ENCODE measurements at places on chromosomes 11 and 22.

DNA sequence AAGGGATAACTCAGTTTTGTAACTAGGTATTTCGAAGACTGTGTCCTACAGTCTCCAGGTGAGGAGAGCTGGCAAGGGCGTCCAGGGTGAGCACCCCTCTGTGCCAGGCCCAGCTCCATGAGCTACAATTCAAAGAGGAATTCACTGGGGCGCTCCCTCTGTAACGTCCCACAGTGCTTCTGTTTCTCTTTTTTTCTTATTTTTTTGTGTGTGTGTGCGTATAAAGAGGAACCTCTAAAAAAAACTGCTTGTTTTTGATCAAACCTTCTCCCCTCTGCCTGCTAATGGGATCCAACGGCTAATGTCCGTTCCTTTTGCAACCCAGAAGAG lies 17.1 kb downstream of the ASCC2 start:
- DNase-seq = no peak
- H3K4me1 ChIP-seq = peaks cover 41% of the 10 kb centered on the region
- peak overlapping the region; percentile 56 for H3K4me3 ChIP-seq
- peak overlapping the region; percentile 95 for H3K27ac ChIP-seq

- H3K4me3 ChIP-seq = no peak overlapping the region
- no peaks in the 10 kb centered on the region for H3K27me3 ChIP-seq
- peaks cover 80% of the 10 kb centered on the region for H3K36me3 ChIP-seq
- no peak overlapping the region for H3K27ac ChIP-seq
Observed at GRCh38 chr11:47631473-47631872, 10.9 kb downstream of the MTCH2 start.

DNA sequence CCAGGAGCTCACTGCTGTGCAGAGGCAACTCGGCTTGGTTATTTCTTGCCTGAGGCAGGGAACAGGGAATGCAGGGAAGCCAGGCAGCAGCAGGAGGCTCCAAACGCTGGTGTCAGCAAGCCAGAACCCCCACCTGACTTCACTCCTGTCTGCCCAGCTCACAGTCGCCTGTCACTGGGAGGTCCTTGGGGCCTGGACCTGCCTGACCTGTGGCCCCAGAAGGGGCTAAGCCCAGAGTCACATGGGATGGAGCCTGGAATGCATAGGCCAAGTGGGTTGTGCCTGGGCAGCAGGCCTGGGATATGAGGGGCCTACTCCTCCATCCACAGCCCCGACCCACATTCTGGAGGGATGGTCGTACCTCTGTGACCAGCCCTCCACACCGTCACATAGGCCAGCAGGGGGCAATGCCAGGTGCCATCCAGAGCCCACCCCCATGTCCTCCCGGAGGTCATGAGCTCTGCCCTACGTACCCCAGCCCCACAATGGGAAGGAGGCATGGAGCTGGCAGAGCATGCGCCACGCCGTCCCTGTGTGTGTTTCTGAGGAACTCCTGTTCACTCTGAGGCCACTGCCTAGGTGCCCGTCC lies 5.2 kb downstream of the RASSF7 start:
- DNase-seq = no peak
- no peak overlapping the region for H3K4me3 ChIP-seq
- peaks cover 11% of the 10 kb centered on the region for H3K36me3 ChIP-seq
- no peak overlapping the region for H3K27ac ChIP-seq
- no peaks in the 10 kb centered on the region for H3K27me3 ChIP-seq
- peaks cover 36% of the 10 kb centered on the region for H3K4me1 ChIP-seq

DNA sequence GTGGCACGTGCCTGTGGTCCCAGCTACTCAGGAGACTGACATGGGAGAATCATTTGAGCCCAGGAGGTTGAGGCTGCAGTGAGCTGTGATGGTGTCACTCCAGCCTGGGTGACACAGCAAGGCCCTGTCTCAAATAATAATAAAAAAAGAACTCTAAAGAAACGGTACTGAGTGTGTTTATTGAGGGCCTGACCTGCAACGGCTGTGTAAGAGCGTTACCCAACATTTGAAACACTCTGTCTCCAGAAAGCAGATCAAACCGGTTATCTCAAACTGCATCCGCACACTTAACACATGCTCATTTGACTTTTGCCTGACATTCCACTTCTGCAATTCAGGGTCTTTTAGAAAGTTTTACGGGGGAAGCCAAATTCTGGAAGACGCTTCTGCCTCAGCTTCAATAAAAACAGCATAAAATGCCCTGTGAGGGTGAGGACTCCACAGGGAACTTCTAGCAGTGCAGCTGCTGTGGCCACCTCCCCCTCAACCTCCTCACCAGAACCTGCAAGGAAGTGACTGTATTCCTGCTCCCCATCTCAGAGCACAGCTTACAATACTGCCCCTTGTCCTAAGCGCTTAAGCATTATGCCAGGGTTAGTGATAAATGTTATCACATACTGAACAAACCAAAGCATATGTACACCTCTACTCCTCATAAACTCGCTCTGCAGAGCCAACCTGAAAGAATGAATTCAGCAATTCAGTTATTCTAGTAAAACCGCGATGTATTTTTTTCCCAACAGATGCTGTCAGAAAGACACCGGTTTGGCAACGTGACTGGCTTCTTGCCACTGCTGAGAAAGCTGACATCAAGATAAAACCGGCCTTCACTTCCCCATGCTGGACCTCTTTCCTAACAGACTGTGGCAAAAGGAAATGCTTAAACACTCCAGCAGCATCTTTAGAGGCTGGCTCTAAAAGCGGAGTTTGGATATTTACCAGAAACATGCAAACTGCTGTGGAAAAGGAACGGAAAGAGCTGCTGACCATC lies 52.2 kb downstream of the PRDM10 start:
- H3K4me3 ChIP-seq = peak overlapping the region; percentile 50
- H3K4me1 ChIP-seq = peaks cover 54% of the 10 kb centered on the region
- H3K36me3 ChIP-seq = peaks cover 1% of the 10 kb centered on the region
- H3K27me3 ChIP-seq = no peaks in the 10 kb centered on the region
- peak; percentile 74 for DNase-seq

GRCh38 chr11:36251823-36252222 lies 37.4 kb downstream of the COMMD9 start:
- no peak overlapping the region for H3K27ac ChIP-seq
- no peak for DNase-seq
- no peak overlapping the region for H3K4me3 ChIP-seq
- no peaks in the 10 kb centered on the region for H3K36me3 ChIP-seq

DNA sequence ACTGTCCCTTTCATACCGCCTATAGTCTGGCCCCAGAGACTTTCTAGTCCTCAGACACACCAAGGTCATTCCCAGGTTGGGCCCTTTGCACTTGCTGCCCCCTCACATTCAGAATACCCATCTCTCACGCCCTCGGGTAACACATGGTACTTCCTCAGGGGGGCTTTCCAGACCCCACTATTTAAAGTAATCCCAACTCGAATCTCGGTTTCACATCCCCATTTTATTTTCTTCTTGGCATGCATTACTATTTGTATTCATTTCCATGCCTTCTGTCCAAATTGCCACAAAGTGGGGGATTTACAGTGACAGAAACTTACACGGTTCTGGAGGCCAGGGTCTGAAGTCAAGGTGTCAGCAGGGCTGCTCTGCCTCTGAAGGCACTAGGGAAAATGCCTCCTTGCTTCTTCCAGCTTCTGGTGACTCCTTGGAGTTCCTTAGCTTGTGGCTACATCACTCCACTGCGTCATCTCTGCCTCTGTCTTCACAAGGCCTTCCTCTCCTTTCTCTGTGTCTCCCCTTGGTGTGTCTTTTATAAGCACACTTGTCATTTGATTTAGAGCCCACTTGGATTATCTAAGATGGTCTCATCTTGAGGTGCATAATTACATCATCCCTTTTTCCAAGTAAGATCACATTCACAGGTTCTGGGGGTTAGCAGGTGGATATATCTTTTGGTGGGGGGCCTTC lies 15.1 kb downstream of the RCN1 start:
- H3K4me1 ChIP-seq = no peaks in the 10 kb centered on the region
- H3K36me3 ChIP-seq = peaks cover 48% of the 10 kb centered on the region
- H3K4me3 ChIP-seq = no peak overlapping the region
- no peaks in the 10 kb centered on the region for H3K27me3 ChIP-seq
- no peak for DNase-seq

GRCh38 chr11:17385926-17386325 lies 2.5 kb downstream of the KCNJ11 start:
- H3K27ac ChIP-seq = no peak overlapping the region
- peaks cover 27% of the 10 kb centered on the region for H3K27me3 ChIP-seq
- no peak for DNase-seq

GRCh38 chr11:128498721-128499245 lies 88.6 kb downstream of the ETS1 start:
- H3K36me3 ChIP-seq = no peaks in the 10 kb centered on the region
- H3K27me3 ChIP-seq = no peaks in the 10 kb centered on the region
- H3K27ac ChIP-seq = no peak overlapping the region
- no peak for DNase-seq
- no peaks in the 10 kb centered on the region for H3K4me1 ChIP-seq

DNA sequence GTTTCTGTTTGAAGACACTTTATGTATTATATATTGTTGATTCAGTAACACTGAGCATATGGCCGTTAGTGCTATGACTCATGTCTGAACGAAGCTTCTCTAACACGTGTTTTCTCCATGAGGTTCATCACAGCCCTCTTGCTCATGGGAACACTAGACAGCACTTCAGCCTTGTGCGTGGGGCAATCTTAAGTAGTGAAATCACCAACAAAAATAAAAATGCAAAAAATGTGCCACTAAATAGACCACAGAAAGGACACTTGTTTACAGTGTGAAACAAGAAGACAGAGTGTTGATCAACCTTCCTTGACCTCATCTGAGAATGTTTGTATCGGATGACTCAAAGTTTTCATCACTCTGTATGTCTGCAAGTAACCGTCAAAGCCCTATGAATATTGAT lies 94.5 kb downstream of the FDX1 start:
- H3K27ac ChIP-seq = no peak overlapping the region
- H3K4me1 ChIP-seq = no peaks in the 10 kb centered on the region

- no peak overlapping the region for H3K4me3 ChIP-seq
- no peak overlapping the region for H3K27ac ChIP-seq
- no peaks in the 10 kb centered on the region for H3K27me3 ChIP-seq
- no peak for DNase-seq
- H3K36me3 ChIP-seq = peaks cover 3% of the 10 kb centered on the region
Observed at GRCh38 chr11:111829185-111829968, 42.0 kb downstream of the ALG9 start.

DNA sequence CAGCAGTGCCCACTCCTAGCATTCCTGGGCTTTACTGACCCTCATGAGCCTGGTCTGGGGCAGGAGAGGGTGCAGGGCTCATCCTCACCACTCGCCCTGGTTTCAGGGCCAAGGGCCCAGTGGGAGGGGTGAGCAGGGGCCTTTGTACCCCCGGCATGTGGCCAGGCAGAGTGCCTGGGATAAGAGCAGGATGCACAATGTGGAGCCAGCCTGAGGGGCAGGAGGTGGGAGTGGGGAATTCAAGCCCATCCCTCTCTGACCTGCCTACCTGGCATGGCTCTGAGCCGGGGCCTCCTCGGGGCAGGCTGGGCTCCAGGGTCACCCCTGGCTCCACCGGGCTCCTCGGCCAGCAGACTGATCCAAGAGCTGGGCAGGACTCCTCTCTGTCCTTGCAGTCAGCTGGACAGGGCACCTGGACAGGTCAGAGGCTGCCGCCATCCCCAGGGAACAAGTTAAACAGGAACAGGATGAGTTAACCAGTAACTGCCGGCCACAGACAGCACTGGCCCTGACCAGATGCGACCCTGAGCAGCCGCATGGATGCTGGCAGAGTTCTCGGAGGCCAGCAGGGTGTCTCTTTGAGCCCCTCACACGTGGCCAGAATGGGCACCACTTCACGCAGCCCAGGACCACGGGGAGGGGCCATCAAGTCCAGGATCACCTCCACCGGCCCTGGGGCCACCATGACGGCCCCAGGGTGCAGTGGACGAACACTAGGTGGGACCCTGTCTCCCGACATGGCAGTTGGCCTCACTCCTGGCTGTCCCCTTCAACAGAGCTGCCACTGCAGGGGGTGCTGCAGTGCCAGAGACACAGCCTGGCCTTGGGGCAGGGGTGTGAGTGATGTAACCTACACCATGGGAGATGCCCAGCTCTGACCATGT lies 5.0 kb downstream of the SIGIRR start:
- no peak for DNase-seq
- H3K27ac ChIP-seq = no peak overlapping the region
- H3K4me1 ChIP-seq = peaks cover 35% of the 10 kb centered on the region
- peaks cover 2% of the 10 kb centered on the region for H3K36me3 ChIP-seq

DNA sequence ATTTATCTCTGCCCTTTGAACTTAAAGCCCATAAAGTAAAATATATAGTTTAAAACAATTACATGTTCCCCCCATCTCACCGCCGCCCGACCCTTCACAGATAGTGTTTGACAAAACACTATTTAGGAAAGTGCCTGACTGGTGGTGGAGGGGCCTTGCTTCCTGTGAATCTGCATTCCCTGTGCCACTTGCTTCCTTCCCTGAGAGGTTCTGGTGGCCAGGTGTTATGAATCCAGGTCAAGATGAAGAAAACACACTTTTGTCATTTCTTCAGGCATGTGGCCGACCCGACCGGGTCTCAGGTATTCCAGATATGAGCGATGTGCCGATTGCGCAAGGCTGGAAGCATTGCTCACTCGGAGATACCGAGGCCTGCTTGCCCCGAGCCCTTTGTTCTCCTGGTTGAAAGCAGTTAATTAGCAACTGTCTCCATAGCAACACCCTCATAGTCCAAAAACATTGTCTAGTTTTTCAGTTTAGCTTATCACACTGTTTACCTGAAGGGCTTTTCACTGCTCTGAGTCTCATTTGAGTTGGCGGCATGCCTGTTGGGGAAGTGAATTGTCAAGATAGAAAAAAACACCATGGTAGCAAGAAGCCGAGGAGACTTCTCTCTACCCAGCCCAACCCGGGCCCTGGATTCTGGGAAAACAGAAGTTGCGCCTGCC lies 128.3 kb downstream of the TEAD1 start:
- no peaks in the 10 kb centered on the region for H3K4me1 ChIP-seq
- peaks cover 10% of the 10 kb centered on the region for H3K27me3 ChIP-seq
- H3K4me3 ChIP-seq = no peak overlapping the region
- H3K36me3 ChIP-seq = no peaks in the 10 kb centered on the region

GRCh38 chr22:38572065-38572464 lies 2.1 kb upstream of the DMC1 start:
- DNase-seq = peak; percentile 52
- peaks cover 25% of the 10 kb centered on the region for H3K4me1 ChIP-seq
- H3K4me3 ChIP-seq = no peak overlapping the region
- no peaks in the 10 kb centered on the region for H3K36me3 ChIP-seq
- H3K27me3 ChIP-seq = peaks cover 38% of the 10 kb centered on the region

GRCh38 chr11:76823481-76824028 lies 37.2 kb upstream of the ACER3 start:
- peak; percentile 78 for DNase-seq
- no peaks in the 10 kb centered on the region for H3K36me3 ChIP-seq
- H3K27ac ChIP-seq = peak overlapping the region; percentile 32

- H3K36me3 ChIP-seq = no peaks in the 10 kb centered on the region
- no peaks in the 10 kb centered on the region for H3K4me1 ChIP-seq
- H3K27me3 ChIP-seq = no peaks in the 10 kb centered on the region
- H3K27ac ChIP-seq = no peak overlapping the region
- H3K4me3 ChIP-seq = no peak overlapping the region
- DNase-seq = no peak
Observed at GRCh38 chr11:123143476-123143875, 51.6 kb downstream of the CLMP start.

Measured in CD14-positive monocyte (primary cell).